ENCODE measurements at places on chromosomes 7 and 10.

DNA sequence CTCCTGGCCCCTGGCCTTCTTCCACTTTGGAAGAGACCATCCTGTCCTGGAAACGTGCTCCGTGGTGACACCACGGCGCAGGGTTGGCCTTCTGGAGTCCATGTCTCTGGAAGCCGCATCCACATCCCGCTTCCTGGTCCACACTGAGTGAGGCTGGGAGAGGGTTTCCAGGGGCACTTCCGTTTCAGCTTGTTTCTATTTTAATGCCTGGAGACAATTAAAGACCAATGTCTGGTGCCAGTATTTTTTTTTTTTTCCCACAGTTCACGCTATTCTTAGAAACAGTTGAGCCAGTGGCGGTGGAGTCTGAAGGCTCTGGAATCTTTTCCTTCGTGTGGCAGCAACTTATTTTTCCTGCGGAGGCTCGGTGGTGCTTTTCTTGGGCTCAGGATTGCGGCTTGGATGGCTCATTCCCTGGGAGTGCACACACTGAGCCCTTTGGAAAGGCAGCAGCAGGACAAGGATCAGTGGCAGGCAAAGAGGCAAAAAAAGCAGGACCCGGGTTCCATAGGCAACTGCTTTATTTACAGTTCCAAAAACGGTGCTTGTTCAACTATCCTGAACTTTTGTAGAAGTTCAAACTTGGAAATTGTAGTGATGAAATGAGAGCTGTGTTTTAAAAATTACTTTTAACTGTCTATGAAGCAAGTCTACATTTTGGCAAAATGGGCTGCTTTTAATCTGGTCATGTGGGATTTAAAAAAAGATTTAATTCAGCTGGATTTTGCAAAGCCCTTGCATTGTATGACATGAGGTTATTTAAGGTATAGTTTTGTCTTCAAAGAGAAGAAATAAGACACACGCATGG, 202.8 kb downstream of the BAMBI start:
- no peak for DNase-seq

DNA sequence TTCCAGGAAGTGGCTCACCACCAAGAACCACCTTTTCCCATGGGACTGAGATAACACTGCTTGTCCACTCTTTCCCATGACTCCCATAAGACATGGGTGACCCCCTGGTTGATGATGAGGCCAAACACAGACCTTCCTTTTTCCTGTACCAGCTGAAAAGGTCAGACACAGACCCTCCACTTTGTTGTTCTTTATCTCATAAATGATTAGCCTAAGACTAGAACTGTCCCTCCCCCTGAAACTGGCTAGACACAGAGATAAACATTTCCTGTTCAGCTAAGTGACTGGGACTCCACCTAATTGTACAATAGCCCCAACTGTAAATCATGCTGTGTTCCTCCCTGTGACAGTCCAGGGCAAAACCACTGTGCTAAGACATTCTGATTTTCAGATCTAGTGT, 8.2 kb upstream of the NRG3 start:
- DNase-seq: no peak

- DNase-seq: no peak
Observed at GRCh38 chr10:102632394-102633111, 11.7 kb upstream of the TRIM8 start.

DNA sequence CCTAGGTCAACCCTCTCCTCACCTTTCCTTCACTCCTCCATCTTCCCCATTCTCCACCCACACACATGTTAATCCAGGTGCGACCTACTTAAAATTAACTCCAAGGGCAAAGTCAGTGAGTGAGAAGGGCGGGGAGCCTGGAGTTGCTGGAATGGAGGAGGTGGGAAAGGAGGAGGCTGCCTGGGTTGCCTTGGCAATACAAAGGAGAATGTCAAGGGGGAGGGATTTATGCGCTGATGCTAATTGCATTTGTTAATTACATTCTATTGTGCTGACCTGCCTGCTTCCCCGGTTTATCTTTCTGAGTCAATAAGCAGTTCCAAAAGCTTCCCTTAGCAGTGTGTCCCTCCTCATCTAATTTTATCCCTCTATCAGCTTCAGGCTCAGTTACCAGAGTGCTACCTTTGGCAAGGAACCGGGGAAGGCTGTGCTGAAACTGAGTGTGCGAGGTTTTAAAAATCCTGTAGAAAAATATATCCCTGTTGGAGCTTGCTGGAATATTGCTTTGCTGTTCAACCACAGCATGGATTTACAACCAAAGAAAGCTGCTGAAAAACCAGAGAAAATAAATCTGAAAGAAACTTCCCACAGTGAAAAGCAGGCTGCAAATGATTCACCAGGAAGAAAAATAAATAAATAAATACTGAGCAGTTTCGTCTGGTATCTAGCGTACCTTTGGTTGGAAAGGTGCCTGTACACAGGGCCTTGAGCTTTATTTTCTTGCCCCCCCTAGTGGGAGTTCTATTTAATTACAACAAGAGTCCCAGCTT, 113.2 kb upstream of the DGKB start:
- peak; percentile 19 for DNase-seq

DNA sequence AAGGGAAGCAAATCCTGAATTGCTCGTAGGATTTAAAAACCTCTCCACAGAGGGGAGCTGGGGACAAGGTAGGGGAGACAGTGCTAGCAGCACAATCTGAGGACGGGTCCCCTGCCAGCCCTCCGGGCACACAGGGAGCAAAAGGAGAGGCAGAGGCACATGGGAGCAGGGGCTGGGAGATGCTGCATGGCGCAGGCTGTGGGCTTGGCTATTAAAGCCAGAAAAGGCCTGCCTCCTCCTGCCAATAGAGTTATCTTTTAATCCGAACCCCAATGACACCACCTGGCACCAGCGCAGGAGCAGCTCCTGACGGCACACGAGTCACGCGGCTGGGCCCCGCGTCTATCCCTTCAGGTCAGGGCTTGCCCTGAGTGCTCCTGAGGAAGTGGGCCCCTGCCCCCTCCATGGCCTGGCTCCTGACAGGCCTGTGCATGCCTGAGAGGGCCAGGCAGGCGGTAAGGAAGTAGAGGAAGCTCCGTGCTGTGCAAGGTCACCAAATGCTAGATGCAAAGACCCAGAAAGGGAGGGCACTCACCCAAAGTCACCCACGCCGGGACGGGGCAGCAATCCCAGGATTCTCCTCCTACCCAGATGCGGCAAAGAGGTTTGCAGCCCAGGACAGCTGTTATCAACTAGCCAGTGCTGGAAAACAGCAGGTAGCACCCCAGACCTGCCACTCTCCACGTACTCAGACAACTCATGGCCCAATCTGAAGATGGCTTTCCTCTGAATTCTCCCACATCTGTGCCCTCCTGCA, 28.1 kb downstream of the DLG5 start:
- no peak for DNase-seq

DNA sequence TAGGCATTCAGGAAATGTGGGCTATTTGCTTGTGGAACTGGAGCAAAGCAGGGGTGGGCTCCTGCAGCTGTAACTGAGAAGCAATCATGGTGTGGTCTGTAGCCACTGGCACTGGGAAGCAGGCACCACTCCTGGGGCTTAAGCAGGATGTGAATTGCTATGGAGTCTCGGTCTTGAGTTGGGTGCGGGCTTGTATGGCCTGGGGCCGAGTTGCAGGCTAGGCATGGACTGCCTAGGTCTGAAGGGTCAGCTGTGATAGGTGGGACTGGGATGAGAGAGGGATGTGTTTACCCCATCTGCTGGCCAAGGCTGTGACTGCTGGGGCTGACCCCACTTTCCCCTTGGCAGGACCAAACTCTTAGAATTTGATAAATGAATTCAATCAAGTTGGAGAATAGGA, 43.0 kb downstream of the ADCY1 start:
- no peak for DNase-seq

DNA sequence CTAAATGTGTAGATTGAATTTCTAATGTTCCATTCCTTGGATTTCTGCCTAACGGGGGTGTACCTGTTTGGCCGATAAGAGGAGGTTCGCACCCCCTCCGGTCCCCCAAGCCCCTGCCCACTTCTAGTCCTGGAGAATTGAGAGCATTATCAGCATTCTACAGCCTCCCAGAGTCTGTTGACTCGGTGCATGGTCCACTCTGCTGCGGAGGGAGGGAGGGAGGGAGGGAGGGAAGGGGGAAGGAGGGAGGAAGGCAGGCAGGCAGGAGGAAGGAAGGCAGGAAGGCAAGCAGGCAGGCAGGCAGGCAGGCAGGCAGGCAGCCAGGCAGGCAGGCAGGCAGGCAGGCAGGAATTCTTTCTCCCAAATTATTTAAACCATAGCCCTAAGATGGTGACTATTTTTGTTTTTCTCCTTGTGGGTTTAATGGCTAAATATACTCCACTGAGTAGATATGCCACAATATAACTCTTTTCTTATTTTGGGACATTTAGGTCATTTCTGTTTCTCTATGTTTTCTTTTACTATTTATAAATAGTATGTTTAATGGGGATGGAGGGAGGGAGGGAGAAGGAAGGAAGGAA, 69.5 kb upstream of the CHST15 start:
- DNase-seq: no peak

- DNase-seq: no peak
Observed at GRCh38 chr7:151961536-151961935, 5.3 kb downstream of the GALNTL5 start.

DNA sequence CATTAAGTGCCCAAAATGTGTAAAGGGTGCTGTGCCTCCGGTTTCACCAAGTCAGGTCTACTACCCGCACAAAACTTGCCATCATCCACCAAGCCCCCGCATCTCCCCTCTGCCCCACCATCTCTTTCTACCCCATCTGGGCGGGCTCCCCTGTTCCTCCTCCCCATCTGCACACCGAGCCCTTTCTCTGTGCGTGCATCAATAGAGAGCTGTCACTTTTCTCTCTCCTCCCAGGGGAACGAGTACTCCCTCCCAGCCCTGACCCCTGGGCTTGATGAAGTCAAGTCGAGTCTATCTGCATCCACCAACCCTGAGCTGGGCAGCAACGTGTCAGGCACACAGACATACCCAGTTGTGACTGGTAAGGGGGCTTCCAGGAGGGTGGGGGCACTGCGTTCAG, 63.5 kb downstream of the PAX2 start:
- no peak for DNase-seq

DNA sequence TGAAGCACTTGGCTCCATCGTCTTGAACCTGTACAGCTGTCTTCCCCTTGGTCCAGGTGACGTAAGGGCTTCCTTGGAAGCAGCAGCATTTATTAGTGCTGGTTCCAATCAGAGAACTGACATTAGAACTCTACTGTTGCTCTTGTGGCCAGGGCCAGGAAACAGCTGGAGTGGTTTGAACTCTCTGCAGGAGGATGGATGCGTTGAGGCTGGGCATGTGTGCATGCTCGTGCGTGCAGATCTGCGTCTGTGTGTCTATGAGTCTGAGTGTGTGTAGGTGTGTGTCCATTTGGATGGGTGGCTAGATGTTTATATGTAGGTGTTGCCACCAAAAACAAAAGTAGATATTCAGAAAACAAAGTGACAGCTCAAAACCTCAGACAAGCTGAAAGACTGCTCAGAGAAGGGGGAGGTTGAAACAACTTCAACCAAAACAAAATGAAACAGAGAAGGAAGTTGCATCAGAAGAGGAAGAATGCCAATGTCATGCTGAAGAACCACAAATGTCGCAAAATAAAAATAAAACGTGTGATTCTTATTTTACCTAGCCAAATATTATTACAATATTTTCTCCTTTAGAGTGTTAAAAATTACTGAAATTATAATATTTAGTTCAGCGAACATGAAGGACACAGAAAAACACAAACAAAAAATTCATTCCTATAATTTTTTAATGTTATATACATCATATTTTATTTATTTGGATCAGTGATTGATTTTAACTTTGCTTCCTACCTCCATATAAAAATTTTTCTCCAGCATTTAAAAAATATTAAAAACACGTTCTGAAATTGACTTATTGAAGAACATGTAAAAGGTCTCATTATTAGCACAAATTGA, 96.1 kb upstream of the MKLN1 start:
- DNase-seq: no peak

- DNase-seq: no peak
Observed at GRCh38 chr10:34705563-34705962, 109.5 kb downstream of the PARD3 start.

DNA sequence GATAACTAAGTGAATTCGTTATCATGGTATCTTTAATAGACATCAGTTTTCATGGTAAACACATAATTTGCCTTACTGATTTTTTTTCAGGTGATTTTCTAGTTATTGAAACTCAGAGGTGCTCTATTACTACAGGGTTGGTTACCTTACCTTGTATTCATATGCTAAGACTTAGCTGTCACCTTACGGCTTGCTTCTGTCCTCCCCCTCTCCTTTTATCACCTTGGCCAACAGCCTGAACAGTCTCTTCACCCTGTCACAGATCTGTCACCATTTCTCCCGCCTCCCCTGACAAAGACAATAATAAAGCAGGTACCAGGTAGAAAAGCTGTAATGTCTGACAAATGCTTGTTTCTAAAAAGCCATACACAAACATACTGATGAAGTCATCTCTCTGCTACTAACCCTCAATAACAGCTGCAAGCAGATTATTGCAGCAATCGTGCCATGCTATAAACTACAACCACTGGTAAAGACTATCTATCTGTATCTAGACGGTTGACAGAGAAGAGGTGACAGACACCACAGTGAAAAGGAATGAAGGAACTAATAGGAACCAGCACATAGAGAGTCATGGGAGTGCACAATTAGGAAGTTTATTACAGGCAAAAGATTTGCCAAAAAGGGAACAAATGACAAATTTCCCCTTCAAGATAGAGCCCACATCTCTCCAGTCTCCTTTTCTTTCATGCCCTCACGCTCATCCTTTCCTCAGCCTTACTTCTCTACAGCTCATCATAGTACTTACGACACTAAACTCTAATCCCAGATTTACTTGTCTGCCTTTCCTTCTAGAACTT, 57.2 kb downstream of the ARHGAP12 start:
- DNase-seq: no peak

- no peak for DNase-seq
Observed at GRCh38 chr7:25807086-25807611, 344.8 kb upstream of the NFE2L3 start.

DNA sequence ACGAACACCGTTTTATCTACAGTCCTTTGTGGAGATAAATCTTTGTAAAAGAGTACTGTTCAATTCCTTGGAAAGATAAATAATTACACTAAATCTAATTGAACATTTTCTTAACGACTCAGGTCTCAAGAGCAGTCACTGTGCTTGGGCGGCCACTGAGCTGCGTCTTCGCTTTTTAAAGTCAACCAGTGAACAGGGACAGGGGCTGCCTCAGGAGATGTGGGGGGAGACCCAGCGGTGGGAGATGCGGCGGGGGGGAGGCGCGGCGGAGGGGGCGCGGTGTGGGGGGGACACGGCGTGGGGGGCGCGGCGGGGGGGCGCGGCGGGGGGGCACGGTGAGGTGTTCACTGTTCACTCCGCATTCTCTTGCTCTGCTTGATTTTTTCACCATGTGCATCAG, 39.8 kb downstream of the CAMK2B start:
- DNase-seq: no peak

DNA sequence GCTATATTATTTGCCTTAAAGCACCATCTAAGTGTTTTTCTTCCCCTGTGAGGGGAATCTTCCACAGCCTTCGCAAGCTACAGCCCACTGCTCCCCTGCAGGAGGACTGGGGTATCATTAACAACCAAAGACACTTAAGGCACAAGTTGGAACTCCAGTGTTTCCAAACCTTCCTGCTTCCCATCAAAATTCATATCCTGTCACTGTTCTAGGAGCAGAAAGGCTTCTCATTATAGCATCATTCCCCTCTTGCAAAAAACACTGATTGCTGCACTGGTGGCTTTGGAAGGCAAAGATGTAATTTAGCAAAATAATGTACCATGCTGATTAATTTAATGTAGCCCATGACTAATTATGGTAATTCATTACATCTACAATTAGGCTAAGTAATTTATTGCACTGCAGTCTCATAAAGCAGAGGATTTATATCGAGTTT, 207.2 kb downstream of the SKAP2 start:
- DNase-seq: no peak

GRCh38 chr7:104814126-104814525, 199.9 kb upstream of the KMT2E start:
- DNase-seq: no peak

GRCh38 chr7:116399819-116400218, 99.7 kb upstream of the CAV2 start:
- no peak for DNase-seq
